Femur (tissue), 1 donor: ENCODE measurements at places on chromosomes 6 and 20.

- DNase-seq = no peak
Observed at GRCh38 chr6:107787589-107787960, 36.5 kb downstream of the SCML4 start.

DNA sequence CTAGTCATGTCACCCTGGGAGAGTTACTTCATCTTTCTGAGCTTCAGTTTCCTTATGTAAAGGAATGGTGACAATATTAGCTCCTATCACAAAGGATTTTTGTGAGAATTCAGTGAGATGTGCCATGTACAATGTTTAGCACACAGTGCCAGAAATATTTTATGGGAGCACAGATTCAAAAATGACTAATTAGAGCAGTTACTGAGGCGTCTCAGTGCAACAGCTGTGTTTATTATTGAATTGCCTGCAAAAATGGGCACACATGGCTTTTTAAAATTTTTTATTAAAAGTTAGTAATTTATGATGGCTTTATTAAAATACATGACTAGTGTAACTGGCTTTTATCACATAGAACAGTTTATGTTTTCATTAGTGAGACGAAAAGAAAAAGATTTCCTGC lies 134.3 kb upstream of the AHI1 start:
- DNase-seq = no peak

GRCh38 chr20:32564921-32565734 lies 20.0 kb downstream of the NOL4L start:
- peak; percentile 54 for DNase-seq

GRCh38 chr20:58011106-58011946 lies 217.1 kb downstream of the ANKRD60 start:
- DNase-seq = no peak
